ENCODE measurements at places on chromosomes 1 and 21.

DNA sequence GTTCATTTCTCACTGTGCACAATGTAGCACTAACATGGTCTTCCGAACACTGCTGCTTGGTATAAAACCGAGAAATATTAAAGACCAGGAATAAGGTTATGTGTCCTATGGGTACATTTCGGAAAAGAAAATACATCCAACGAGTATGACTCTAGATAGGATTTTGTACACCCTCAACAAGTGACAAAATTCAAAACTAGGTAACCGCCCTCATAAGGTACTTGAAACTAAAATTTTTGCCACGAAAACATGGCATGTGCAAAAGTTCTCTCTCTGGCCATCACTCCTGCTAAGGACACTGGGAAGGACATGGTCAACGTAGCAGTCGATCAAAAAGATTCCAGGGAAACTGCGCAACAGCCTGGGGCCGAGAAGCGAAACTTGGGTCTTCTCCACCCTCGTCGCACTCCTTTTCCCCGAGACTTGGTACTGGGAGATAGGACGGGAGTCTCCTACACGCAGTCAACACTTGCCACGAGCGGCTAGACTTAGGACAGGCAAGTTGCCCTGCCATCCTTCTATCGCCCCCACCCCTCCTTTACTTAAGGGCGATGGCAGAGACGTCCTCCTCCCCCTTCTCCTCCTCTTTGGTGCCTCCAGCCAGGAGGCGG is 338 bp upstream of the TOR1AIP1 start:
- DNase-seq = no peak

DNA sequence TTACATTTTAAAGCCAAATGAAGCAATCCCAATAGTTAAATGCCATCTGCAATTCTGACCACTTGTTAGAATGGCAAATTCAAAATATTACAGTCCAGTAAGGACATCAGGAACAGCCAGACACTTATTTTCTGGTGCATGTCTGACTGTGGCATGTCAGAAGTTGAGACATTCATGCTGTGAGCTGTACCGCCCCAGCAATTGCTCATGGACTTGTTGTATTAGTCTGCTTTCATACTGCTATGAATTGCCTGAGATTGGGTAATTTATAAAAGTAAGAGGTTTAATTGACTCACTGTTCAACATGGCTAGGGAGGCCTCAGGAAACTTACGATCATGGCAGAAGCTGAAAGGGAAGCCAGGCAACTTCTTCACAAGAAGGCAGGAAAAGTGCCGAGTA is 19.1 kb downstream of the DDAH1 start:
- DNase-seq = no peak

DNA sequence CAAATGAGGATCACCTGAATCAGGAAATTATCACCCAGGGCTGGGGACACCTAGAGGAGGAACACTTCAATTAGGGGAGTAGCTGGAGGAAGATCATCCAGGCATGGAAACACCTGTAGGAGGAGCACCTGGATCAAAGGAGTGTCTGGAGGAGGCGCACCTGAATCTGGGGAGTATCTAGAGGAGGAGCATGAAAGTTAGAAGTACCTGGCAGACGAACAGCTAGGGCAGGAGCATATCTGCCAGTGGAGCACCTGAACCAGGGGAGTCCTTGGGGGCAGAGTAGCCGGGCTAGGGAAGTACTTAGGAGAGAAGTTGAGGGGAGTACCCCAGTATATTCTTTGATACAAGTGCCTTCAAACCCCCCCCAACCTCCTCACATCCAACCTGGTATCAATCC is 1.3 kb downstream of the C1orf210 start:
- no peak for DNase-seq

- DNase-seq = no peak
These were observed 23.6 kb upstream of the FAM78B start for GRCh38 chr1:166190400-166190799.

GRCh38 chr1:176932114-176933104 is 232.1 kb downstream of the ASTN1 start:
- DNase-seq = no peak

- DNase-seq = no peak
These were observed 77.6 kb downstream of the RPS6KA1 start for GRCh38 chr1:26607186-26607585.

DNA sequence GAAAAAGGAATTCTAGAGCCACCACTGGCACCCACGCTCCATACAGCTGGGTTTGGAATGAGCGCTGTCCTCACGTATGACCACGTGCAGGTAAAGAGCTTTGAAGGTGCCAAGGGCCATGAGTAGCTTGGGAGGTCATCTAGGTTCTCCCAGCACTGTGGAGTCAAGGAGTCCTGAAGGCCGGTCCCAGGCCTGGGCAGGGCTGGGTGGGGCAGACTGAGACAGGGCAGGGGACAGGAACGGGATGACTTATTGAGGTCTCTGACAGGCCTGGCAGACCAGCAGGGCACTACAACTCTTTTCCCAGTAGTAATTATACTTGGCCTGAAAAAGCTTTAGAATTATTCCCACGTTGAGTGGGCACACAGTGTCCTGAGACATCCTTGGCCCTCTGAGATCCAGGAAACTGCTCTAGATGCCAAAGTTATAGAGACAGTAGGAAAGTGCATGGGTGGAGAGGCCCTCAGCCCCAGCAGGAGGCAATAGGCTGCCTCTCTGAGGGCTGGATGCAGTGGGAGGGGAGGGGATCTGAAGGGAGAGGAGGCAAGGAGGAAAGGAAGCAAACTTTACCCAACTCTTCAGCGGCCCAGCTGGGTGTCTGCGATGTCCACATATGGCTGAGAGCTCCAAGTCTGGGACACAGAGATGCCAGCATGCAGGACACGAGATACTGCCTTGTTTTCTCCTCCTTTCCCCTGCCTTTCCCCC is 1.8 kb upstream of the CDA start:
- DNase-seq = no peak

Data from Right ventricle myocardium inferior (tissue), 1 donor.